ENCODE measurements at places on chromosomes 3 and 15. TPM values are rescaled to one million over a fixed set of nuclear protein-coding genes. Genes with fewer than 3 reads are reported as not detected.

VILL gene
- 4.0 TPM for total RNA-seq

RTP4 gene
- 1.1 TPM for total RNA-seq

UBA7 gene
- 24.8 TPM for total RNA-seq

SNX22 gene
- 0.17 TPM for total RNA-seq

CYP8B1 gene
- 0.55 TPM for total RNA-seq

DNA sequence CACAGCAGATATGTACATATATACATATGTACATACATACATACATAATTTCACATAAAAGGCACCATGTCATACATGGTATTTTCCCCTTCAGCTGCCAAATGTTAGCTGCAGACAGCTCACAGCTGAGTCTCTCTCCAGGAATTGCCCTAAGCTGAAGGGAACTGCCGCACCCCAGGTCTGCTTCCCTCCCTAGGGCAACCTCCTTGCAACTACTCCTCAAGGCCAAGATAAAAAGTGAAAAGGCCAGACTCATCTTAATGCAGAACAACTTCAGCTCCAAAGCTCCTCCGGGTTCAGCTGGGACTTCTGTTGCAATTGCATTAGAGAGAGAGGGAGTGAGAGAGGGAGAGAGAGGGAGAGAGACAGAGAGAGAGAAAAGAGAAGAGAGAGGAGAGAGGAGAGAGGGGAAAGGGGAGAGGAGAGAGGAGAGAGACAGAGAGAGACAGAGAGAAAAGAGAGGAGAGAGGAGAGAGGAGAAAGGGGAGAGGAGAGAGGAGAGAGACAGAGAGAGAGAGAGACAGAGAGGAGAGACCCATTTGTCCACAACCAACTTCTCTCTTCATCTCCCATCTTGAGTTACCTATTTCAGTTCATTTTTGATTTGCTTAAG is 143.4 kb upstream of the HES1 start:
- DNase-seq: no peak

- DNase-seq: no peak
These were observed 2.0 kb downstream of the NDUFB5 start for GRCh38 chr3:179606534-179607085.
